ENCODE measurements at places on chromosomes 7 and 10. TPM values are rescaled to one million over a fixed set of nuclear protein-coding genes. Genes with fewer than 3 reads are reported as not detected.

Gene CALCR
- total RNA-seq: not detected

Gene LEP
- not detected for total RNA-seq

Gene UCN3
- not detected for total RNA-seq

Gene PKD1L1
- not detected for total RNA-seq

Gene CALML5
- total RNA-seq: not detected

Gene FAM131B
- 3.9 TPM for total RNA-seq

All from smooth muscle cell of trachea (primary cell).